ENCODE measurements at places on chromosomes 11 and 22.

- peak; percentile 34 for DNase-seq
Measured at GRCh38 chr11:129230006-129230405, 37.9 kb upstream of the ARHGAP32 start.

GRCh38 chr11:9701799-9702198 lies 37.9 kb downstream of the SWAP70 start:
- DNase-seq = no peak

DNA sequence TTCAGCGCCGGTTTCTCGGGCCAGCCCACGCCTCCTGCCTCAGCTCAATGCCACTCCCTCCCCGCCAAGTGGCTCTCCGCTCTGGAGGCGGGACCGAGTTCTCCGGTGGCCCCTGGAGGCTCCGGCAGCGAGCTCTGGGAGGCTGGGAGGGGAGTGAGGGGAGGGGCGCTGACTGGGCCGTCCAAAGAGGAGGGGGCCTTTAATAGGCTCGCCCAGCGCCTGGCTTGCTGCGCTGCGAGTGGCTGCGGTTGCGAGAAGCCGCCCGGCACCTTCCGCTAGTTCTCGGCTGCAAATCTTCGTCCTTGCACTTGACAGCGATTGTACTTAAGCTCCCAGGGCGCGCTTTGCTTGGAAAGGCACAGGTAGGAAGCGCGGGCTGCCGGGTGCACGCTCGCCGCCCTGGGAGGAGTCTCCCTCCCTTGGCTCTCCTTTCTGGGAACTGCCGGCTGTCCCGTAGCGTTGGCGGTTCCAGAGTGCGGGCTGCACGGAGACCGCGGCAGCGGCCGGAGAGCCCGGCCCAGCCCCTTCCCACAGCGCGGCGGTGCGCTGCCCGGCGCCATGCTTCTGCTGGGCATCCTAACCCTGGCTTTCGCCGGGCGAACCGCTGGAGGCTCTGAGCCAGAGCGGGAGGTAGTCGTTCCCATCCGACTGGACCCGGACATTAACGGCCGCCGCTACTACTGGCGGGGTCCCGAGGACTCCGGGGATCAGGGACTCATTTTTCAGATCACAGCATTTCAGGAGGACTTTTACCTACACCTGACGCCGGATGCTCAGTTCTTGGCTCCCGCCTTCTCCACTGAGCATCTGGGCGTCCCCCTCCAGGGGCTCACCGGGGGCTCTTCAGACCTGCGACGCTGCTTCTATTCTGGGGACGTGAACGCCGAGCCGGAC lies at the start of gene ADAMTS15:
TSS of gene ADAMTS15 (plus strand) at position 230 of the 894 bp plus-strand sequence. CDS start at position 559, 329 bp downstream.
- peak; percentile 95 for DNase-seq

DNA sequence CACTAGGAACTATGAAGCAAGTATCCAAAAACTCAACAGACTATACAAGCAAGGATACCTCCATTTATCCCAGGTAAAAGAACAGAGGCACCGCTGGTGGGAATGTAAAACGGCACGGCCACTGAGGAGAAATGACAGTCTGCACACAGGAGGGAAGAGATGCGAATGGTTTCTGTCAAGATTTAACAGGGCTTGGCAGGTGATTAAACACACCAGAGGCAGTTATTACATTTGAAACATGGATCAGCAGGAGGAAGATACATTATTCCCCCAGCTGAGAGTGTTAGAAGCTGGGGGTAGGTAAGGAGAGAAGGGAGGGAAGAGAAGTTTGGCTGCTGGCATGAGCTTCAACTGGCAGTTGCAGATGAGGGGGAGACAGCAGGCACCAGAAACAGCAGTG lies 30.2 kb downstream of the ATP6V1E1 start:
- no peak for DNase-seq

DNA sequence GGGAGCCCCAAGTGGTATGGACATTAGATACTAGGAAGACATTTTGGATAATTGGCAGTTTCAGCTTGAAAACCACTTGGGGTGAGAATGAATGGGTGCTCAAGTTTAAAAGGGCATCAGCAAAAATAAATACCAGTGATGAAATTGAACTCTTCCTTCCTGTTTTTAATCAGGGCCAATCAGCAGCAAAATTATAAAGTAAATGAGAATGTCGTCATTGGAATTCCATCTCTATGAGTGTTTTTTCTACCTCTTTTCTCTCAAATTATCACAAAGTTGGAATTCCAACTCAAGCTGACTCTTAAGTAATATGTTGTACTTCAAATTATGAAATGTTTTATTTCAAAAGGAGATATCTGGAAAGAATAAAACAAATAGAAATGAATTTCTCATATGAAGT lies 730.6 kb downstream of the METTL15 start:
- DNase-seq = peak; percentile 77

DNA sequence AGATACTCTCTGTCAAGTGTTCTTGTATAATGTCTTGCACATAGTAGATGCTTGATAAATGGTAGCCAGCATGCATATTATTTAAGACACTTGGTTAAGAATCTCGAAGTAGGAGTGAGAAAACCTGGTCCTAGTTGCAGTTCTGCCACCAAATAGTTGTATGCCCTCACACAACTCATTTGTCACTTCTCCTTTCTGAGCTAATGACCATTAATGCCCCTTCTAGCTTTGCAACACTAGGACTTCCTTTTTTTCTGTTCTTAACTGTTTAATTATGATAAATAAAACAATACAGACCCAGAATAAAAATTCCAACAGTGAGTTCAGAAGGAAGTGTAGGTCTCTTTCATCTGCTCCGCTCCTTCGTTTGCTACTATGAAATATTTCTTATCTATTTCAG lies 453.6 kb downstream of the TMEM135 start:
- DNase-seq = no peak

DNA sequence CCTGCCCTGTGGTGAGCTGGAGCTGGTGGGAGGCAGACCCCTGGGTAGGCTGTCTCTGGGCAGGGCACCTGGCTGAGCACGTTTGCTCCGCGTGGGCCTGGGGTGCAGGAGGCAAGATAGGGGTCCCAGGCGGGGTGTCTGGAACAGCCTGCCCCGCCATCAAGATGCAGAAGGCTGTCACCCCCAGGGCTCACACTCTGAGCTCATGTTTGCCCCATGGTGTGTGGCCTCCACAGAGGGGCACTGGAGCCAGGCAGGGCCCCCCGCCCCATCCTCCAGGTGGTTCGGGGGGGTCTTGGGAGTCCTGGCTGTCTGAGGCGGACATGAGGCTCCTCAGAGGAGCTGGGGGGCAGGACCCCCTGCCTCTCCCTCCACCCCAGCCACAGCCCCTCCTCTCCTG lies 28.9 kb upstream of the CARS1 start:
- no peak for DNase-seq

- DNase-seq = no peak
Measured at GRCh38 chr22:43222262-43222661, 35.3 kb upstream of the TTLL12 start.

DNA sequence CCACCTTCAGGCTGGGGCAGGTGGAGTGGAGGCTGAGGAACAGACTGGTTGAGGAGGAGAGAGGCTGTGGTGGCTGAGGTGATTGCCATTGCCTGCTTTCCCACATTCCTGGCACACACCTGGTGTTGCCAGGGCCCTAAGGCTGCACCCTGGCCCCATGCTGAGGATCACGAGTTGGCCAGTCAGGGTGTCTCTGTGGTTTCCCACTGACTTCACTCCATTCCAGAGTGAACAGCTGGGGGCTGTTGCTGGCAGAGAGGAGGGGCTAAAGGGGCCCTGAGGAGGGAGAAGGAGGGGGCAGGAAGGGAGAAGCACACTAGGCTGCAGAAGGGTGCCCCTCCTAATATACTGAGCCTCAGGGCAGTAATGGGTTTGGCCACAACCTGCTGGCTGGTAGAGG lies 1.8 kb downstream of the TMEM86A start:
- DNase-seq = no peak

Data from cardiac fibroblast (primary cell).